ENCODE measurements at places on chromosomes 1 and 21.

DNA sequence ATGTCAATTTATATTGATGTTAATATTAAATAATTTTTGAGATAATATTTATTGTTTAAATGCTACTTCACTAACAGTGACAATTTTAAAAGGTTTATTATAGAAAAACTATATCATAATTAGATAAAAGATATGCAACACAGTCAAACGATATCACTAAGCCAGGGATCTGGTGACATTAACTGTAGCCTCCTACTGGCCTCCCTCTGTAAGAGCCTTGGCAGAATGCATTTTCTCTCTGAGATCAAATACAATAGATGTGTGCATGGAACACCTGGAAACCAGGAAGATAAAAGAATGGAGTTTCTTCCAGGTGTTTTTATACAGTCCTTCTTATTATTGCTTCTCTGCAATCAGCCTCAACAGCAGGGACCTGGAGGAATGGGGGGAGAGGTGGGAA is 1762.1 kb downstream of the BRINP3 start:
- no peak for DNase-seq

- DNase-seq, result no peak
Observed at GRCh38 chr21:27795418-27795817, 828.5 kb upstream of the ADAMTS5 start.

DNA sequence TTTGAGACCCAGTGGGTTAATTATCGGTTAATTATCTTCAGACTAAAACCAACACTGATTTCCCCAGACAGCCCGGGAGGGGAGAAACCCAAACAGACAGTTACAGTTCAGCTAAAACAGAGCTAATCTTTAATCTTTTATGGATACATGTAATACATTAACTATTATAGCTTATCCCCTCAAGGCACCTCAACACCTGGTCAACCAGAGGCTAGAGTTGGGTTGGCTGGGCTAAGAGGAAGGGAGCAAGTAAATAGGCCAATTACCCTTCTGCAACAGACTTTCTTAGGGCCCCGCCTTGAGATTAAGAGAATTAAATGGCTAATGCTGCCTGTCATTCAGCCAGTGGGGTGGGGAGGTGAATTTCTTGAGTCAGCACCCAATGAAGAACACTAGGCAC is 6.6 kb upstream of the MED18 start:
- DNase-seq, result no peak

GRCh38 chr1:198176179-198176578 is 19.4 kb downstream of the NEK7 start:
- DNase-seq, result no peak

- DNase-seq, result peak; percentile 97
Observed at GRCh38 chr1:228457396-228458176, 29.6 kb upstream of the RNF187 start.

DNA sequence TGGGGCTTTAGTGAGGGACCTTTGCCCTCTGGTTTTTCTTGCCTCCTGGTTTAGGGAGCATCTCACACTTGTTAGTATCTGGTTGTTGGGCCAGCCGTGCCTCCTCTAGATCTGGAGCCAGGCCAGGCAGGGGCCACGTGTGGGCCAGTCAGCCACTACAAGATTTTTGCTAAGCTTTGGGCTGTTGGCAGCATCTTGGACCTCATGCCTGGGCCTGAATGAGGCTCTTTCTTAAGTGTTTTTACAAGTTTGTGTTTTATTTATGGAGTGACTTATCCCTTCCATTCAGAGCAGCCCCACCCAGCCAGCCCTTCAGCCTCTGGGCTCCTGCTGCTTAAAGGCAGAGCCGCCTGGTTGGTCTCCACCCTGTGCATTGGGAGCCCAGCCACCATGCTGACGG is 1.6 kb upstream of the SH3BGRL3 start:
- DNase-seq, result no peak

DNA sequence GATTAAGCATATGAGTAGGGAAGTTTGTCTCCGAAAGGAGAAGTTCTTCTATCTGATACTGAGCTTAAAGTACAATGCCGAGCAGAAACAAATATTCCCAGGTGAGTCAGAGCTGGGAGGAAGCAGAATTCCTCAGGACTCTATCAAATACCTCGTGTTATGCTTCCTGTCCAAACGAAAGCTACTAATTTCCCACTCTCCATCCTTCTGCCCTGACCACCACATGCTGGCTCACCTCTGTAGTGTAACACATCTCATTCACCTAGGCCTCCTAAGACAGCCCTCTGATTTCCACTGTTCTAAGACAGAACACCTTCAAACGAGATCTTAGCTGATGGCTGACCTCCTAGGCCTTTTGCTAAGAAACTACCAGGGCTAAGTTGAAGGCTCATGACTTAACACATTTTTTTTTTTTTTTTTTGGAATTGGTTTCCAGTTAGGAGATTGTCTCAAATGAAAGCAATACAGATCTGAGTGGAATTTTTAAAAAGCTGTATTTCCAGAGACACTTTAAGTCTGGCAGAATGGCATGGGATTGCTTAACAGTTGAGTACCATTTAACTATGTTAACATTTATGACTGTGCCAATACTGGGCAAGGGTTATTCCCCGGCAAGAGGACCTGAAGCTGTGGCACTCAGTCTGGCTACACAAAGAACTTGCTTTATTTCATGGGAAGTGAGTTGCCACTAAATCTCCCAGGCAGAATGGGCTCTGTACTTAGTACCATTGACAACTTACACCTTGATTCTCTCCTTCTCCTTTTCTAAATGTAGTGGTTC is 583.4 kb downstream of the DPYD start:
- DNase-seq, result no peak

GRCh38 chr1:218898921-218899320 is 274.8 kb upstream of the LYPLAL1 start:
- DNase-seq, result no peak

- no peak for DNase-seq
Observed at GRCh38 chr1:112594208-112594876, 24.6 kb downstream of the ST7L start.

GRCh38 chr21:17775431-17776126 is 43.6 kb downstream of the C21orf91 start:
- DNase-seq, result no peak

- DNase-seq, result no peak
Observed at GRCh38 chr21:41625428-41625827, 117.5 kb upstream of the TMPRSS2 start.

DNA sequence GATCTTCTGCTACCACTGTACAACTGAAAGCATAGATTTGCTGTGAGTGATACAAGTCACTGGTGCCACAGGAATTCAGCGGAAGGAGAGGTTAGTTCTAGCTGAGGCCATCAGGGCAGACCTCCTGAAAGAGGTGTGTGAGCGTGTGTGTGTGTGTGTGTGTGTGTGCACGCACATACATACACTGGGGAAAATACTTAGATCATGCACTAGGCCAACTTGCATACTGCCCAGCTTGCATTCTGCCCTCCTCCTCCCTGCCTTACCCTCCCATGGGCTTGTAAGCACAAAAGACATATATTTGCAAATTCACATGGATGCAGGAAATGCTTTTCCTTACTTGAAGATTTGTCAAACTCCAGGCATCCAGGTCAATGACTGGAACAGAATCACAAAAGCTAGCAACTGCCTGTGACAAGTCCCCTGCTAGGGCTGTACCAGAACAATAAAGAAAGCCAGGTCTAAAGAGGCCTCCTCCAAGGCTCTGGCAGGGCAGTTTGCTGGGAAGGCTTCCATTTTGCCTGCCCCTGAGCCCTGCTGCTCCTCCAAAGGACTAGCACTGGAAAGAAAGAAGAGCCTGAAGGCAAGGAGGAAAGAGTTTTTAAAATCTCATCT is 23.2 kb downstream of the PLEKHA6 start:
- no peak for DNase-seq

DNA sequence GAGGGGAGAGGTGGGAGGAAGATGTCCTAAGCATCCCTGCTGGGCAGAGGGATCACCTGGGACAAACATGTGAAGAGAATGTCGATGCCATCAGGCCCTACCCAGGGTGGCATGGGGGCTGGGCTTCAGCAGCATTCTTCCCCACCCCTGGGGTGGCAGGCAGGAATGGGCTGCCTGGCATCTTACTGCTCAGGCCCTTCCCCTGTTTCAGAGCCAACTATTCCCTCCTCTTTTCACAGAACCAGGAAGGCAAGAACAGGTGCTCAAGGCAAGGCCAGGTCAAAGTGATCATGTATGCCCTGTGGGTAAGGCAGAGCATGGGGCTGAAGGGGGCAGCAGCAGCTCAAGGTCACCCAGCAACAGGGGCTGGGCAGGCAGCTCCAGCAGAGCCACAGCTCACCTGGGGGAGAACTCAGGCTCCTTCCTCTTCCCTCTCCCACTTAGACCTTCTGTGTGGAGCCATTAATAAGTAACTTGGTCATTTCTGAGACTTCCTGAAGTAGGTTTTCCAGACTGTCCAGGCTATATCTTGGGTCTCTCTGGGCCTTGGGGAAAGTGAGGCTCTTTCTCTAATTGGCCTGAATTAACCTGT is 56.4 kb downstream of the ELK4 start:
- no peak for DNase-seq

GRCh38 chr1:26162220-26162709 is 3.4 kb downstream of the FAM110D start:
- DNase-seq, result no peak

GRCh38 chr1:211305044-211305443 is 21.6 kb upstream of the TRAF5 start:
- peak; percentile 65 for DNase-seq

- no peak for DNase-seq
Observed at GRCh38 chr1:82227306-82228095, 426.8 kb downstream of the ADGRL2 start.

GRCh38 chr21:28253961-28254360 is 738.7 kb downstream of the LTN1 start:
- DNase-seq, result no peak

- DNase-seq, result no peak
Observed at GRCh38 chr1:168801032-168801745, 72.2 kb upstream of the DPT start.

DNA sequence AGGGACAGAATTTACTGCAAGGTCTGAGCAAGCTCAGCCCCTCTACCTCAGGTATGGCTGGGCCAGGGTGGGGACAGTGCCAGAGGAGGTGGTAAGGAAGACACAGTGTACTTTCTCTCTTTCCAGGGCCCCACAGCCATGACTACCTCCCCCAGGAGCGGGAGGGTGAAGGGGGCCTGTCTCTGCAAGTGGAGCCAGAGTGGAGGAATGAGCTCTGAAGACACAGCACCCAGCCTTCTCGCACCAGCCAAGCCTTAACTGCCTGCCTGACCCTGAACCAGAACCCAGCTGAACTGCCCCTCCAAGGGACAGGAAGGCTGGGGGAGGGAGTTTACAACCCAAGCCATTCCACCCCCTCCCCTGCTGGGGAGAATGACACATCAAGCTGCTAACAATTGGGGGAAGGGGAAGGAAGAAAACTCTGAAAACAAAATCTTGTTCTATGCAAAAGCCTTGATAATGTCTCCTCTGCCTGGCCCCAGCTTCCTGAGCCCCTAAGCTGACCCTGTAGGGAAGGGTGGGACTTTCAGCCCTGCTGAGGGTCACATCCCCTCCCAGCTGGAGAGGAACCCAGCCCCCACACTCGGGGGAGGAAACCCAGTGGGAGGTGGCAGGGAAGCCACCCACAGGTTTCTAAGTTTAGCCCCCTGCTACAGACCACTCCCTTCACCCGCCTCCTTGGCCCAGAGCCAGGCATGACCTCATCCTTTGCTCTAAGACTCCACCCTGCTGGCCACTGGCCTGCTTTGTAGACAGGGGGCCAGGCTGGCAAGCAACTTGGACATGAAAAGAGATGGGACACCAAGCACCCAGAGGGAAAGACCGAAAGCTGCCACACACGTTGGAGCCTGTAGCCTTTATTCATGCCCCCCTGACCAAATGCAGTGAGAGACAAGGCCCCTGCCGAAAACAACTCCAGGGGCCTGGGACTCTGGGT is 6.4 kb downstream of the RHOC start:
- DNase-seq, result peak; percentile 87

DNA sequence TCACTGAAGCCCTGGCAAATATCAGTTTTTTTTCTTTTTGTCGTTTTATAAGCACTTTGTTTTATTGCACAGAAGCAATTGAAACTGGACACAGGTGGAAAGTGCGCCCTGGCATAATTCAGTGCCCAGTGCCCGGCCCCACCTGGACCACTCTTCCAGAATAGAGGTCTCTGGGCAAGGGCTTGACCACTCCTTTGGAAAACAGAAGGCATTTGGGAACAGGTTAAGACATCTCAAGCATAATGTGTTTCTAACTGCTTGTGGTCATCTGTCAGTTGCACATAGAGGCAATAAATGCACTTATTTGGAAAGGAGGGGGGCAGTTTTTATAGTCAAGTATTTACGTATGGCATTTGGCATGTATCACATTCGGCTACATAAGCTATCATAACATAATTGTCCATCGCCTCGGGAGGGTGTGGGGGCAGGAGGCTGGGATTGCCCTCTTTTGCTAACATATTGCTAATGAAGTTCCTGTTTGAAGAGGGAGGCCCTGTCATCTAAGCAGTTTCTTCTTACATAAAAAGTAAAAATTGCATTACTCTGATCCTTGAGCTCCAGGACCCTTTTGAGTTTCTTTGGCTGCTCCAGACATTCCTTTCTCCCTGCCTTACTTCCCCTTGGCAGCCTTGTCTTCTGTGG is 14.7 kb upstream of the CD2 start:
- no peak for DNase-seq

- DNase-seq, result peak; percentile 51
Observed at GRCh38 chr1:173393659-173394000, 83.5 kb upstream of the PRDX6 start.

- DNase-seq, result no peak
Observed at GRCh38 chr21:16116069-16116468, 386.3 kb downstream of the USP25 start.

DNA sequence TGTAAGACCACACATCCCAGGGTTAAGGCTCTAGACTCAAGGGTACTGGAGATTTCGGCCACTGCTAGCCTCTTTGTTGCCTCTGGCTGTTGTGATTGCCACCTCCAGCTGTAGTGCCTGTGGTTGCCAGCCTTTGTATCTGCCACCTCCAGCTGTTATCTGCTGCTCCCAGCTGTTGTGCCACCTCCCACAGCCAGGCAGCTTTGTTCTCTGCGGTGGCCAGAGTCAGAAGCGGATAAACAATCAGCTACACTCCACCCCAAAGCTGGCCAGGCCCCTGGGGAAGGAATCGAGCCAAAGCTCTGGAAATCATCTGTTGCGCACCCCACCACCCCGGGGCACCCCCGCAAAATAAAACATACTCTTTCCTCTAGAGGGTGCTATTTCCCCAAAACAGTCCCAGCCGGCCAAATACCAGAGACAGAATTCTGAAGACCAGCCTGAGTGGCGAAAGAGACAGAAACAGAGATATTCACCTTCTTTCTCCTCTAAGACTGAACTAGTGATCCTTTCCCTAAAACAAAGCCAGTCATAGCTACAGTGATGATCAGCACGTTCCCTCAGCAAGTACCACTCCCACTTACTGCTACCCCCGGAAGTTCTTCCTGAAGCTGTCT is 14.8 kb upstream of the PIGM start:
- DNase-seq, result no peak

Measured in HS-5 (cell line).